Activated CD4-positive, CD25-positive, alpha-beta regulatory T cell (primary cell): ENCODE measurements at places on chromosomes 12 and 14.

- DNase-seq = no peak
Observed at GRCh38 chr12:24027352-24027751, 77.9 kb upstream of the SOX5 start.

DNA sequence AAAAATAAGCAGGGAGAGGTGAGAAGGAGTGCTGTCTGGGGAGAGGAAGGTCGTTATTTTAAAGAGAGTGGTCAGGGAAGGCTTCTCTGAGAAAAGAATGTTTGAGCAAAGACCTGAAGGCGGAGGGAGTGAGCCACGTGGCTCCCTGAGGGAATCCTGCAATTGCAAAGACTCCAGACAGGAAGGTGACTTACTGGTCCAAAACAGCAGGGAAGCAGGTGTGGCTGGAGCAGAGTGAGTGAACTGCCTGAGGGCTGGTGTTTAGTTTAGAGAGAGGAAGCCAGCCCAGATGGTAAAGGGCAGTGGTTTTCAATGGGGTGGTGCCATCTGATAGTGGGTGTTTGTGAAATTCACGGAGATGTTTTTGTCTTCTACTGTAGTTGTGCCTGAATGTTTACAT, 58.8 kb upstream of the LTA4H start:
- no peak for DNase-seq

DNA sequence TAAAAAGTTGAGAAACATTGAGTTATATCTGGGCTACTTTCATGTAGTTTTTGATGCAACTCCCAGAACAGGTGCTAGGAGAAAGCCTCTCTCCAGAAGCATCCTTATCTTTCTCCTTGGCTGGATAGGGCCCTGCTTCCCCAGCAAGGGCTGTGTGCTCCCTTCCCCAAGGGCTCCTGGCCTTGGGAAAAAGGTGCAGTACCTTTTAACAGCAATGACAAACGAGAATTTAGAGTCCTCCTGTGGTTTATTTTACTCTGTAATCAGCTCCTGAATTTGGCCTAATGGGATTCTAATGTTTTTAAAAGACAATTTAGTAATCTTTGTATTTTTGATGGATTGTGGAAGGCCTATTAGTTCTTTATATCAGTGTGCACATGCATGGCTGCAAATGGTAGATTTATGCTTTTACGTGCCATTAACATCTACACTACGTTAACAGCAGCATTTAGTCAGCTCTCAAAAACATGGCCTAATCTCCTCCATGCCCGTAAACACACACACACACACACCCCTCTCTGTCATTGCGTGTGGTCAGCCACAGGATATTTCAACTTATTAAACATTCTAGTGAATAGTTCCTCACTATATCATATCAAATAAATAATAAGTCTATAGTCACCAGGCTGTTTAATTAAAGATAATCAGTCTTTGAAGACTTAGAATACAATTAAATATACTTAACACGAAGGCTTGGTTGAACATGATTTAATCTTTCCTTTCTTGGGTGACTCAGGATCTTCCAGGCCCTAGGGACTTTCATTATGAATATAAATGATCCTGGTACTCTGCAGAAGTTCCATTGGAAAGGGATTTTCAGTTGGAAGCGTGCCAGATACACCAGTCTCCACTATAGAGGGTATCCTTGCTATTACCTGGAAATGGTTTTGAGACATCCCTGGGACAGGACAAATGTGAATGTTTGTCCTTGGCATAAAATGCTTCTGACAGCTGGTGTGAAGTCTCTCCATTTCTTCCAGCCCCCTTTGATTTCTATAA, 181.4 kb upstream of the PWP1 start:
- no peak for DNase-seq

GRCh38 chr12:97386133-97386581, 76.4 kb upstream of the RMST start:
- no peak for DNase-seq

DNA sequence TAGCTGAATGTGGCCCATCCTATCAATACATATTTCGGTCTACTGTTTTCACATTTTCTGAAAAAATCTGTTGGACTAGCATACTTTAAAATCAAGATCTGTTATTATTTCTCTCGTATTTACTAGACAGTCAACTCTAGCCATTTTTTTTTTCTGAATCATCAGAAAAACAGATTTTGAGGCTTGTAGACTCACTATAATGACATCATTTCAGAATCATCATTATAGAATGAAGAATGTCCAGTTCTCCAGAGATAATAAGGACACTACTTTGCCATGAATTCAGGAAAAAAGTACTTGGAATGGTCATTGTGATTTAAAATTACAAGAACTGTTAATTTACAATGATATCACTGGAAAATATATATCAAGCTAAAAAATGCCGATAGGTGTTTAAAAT, 589.8 kb downstream of the KCNH5 start:
- no peak for DNase-seq

GRCh38 chr12:61891632-61892031, 368.6 kb upstream of the USP15 start:
- no peak for DNase-seq

- DNase-seq = no peak
Observed at GRCh38 chr12:6843118-6843902, 2.6 kb downstream of the GNB3 start.

DNA sequence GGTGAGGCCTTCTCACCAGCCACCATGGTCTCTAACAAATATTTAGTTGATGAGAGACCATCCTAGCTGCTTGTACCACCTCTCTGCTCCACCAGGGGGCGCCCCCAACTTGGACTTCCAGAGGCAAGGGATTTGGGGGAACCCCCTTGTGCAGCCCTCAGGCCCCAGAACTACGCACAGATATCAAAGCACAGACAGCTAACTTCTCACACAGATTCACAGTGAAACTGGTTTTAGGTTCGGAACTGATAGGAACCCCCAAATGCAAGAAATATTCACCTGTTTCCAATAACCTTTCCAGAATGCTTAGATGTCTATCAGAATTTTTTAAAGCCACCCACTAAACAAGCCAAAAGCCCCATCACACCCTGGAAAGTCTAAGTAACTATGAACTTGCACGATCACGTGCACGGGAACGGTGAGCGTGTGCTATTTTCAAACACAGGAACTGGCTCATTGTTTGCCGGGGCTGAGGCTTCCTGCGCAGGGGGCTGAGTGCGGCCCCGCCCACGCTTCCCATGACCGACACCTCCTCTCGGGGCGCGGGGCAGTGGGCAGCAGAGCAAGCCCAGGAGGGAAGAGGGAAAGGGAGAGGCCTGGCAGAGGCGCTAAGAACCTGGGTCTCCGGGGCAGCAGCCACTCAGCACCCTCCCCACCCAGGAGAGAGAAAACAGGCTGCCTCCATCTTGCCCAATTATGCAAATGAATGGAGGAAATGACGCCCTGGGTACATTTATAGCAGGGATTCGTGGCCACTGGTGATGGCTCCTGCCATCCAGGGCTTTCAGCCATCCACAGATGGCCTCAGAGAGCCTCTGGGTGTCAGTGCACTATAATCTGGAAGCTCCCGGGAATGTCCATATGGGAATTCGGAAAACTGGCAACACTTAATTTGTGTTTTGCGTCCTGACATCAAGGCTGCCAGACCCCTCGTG, 79.4 kb upstream of the GPR68 start:
- DNase-seq = peak; percentile 97

DNA sequence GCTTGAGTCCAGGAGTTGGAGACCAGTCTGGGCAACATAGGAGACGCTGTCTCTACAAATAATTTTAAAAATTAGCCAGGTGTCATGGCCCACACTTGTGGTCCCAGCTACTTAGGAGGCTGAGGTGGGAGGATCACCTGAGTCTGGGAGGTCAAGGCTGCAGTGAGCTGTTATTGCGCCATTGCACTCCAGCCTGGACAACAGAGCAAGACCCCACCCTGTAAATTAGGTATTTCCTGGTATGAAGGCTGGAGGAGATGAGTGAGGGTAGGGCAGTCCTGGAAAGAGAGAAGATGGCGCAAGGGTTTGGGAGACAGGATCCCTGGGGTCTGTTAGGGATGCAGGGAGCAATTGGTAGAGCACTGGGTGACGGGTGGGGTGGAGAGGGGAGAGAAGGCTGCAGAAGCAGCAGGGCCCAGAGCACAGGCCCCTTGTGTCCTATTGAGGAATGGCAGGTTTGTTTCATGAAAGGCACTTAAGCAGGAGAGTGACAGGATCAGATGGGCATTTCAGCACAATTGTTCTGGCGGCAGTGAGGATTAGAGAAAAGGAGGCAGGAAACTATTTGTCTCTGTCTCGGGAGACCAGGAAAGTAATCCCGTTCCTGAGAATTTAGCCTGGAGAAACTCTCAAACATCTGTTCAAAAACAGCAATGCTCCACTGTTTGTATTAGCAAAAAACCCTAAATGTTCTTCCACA, 47.2 kb upstream of the KTN1 start:
- no peak for DNase-seq

- DNase-seq = no peak
Observed at GRCh38 chr12:66196806-66197205, 7.8 kb downstream of the IRAK3 start.

- no peak for DNase-seq
Observed at GRCh38 chr12:68918960-68919359, 14.0 kb downstream of the CPM start.
